Hematopoietic multipotent progenitor cell treated with erythropoietin and hydrocortisone succinate and interleukin-3 and kit ligand, for 6 days (in vitro differentiated cells): ENCODE measurements at places on chromosomes 13 and 19.

- no peak for DNase-seq
These were observed 19.9 kb upstream of the LGALS13 start for GRCh38 chr19:39582442-39582841.

DNA sequence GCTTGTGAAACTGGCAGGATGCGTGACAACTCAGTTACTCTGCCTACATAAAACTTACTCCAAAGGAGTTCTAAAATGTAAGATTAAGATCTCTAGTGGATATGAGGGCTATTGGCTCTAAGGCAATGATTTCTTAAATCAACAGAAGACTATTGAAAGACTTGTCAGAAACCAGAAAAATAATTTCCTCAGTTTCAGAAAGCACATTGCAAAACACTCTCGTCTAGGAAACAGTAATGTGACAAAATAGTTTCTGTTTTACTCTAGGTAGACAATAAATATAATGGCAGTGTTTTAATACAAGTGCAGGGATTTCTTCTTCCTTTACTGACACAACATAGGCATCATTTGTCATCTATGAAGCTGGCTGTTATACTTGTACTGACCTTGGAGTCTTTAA, 230.1 kb downstream of the KCTD12 start:
- no peak for DNase-seq

- DNase-seq = no peak
These were observed 1.1 kb downstream of the WTIP start for GRCh38 chr19:34482380-34483250.

DNA sequence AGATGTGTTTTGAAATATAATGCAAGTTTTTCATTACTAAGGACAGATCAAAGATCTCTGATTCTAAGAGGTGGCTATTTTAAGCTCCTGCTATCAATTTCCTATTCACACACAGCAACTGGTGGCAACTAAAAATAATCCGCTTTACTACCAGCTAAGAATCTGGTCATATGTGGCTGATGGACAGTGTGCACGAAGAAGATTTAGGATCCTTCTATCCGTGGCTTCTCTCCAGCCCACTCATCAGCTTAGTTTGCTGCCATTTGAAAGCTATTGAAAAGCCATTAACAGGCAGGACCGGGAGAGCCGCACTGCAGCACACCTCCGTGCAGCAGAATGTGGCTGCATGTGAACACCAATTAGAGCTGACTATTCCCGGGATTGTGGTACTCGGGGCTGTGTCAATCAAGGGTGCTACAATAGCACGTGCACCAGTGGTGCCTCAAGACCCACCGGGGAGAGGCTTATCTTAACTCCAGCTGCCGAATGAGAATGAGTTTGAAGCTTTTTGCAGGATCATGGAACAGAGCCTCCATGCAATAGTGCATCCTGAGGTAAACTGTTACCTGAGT, at the start of gene MYO16:
MYO16 (plus strand) TSS at position 431 of the 572 bp plus-strand sequence. CDS start 234 bp downstream, outside the sequence.
- DNase-seq = no peak

- no peak for DNase-seq
These were observed 12.5 kb upstream of the KCNN1 start for GRCh38 chr19:17954401-17954800.

DNA sequence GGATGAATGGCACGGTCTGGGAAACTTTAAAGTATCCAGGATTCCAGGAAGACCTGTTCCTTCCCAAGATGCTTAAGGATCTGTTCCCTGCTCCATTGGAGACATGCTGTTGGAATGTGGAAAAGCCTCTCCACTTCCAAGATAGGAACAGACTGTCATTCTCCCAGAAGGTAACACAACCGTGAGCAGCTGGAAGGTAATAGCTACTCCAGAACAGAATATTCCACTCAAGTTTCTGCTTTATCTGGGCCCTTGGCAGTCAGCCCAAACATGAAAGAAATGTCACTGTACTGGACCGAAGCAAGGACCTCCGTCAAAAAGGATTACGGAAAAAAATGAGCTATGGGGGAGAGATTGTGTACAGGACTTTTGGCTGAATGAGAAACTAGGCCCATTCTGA, 420.9 kb upstream of the NBEA start:
- no peak for DNase-seq

DNA sequence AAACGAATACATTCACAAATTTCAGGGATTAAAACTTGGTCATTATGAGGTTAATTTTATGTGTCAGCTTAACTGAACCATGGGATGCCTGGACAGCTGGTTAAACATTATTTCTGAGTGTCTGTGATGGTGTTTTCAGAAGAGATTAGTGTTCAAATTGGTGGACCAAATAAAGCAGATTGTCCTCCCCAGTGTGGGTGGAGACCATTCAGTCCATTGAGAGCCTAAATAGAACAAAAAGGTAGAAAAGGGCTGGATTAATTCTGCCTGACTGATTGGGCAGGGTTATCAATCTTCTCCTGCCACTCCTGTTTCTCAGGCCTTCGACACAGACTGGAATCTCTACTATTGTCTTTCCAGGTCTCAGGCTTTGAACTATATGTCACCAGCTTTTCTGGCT, 203.8 kb upstream of the SLITRK6 start:
- DNase-seq = no peak

GRCh38 chr13:74092711-74093110, 41.5 kb downstream of the KLF12 start:
- no peak for DNase-seq

- no peak for DNase-seq
These were observed 7.0 kb upstream of the SPACA6 start for GRCh38 chr19:51686171-51686570.

DNA sequence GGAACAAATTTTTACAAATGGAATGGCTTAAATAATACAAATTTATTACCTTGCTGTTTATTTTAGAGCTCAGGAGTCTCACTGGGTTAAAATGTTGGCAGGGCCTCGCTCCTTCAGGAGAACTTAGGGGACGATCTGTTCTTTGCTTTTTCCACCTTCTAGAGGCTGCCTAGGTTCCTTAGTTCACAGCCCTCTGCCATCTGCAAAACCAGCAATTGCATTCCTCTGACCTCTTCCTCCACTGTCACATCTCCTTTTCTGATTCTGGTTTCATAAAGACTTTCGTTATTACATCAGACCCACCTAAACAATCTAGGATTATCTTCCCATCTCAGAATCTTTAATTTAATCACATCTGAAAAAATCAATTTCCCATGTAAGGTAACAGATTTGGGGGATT, 249.6 kb upstream of the SPRY2 start:
- DNase-seq = no peak

GRCh38 chr19:12698138-12698537, 1.7 kb upstream of the FBXW9 start:
- DNase-seq = no peak

DNA sequence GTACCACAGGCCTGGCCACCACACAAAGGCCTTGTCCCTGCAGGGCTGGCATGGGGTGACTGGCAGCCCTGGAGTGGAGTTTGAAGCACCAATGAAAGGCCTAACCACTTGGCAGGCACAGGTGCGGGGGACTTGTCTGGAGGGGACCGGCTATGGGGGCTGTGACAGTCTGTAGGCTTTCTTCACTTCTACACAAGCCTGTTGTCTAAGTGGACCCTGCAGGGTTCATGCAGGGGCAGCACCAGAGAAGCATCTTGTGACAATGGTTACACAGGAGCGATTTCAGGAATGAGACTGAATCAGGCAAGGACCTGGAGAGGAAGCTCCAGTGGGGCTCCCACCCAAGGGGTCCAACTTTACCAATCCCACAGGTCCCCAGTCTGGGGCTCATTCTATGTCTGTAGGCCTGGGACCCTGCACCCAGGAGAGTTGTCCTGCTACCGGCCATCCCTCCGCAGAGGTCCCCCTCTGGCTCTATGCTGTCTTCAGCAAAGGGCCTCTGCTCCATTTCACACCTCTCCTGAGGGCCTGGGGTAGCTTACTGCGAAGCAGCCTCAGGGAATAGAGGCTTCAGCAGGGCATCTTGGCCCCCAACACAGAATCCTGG, 2.3 kb upstream of the ZNF837 start:
- no peak for DNase-seq

- no peak for DNase-seq
These were observed 1661.8 kb upstream of the SPRY2 start for GRCh38 chr13:82002710-82003109.

DNA sequence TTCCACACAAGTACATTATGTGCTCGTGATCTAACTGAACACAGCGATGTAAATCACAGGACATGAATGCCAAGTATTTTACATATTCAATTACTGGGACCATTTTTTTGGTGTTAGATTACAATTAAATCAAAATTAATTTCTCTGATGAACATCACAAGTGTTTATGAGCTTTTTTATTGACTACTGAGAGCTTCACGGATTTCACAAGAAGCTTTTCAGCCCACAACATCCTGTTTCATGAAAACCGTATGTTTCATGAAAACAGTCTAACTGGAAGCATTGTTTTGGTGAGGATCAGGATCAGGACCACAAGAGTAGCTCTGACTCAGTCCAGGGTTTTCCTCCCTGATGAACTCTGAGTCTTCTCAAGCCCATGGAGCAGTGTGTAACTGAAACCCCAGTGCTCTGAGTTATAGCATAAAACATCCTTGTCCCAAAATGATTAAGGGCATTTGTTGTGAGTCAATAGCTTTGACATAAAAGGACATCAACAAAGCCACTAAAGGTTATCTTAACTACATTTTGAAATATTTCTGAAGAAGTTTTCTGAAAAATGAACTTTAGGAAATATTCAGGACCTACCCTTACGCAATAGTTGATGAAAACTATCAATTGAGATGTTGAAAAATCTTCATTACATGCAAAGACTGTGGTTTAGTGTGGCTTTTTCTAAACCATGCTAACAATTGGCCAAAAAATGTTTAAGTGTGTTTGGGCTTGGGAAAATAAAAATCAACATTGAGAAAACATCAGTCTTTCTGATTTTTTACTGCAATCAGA, 49.3 kb downstream of the UFM1 start:
- peak; percentile 38 for DNase-seq

DNA sequence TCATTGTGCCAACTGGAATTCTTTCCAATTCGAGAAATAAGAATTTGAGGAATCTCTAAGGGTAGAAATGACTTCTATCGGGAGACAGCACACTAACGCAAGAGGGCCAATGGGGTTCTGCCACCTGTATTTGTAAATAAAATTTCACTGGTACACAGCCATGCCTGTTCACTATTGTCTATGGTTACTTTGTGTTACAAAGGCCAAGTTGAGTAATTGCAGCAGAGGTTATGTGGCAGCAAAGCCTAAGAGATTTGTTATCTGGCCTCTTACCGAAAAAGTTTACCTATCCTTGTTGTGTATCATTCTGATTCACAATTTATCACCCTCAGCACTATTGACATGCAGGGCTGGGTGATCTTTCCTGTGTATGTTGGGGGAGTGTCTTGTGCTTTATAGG, 278.0 kb downstream of the KLF5 start:
- DNase-seq = no peak

- DNase-seq = no peak
These were observed 13.9 kb downstream of the IGLON5 start for GRCh38 chr19:51325161-51325976.

- no peak for DNase-seq
These were observed 205.3 kb downstream of the MZT1 start for GRCh38 chr13:72521940-72522661.

DNA sequence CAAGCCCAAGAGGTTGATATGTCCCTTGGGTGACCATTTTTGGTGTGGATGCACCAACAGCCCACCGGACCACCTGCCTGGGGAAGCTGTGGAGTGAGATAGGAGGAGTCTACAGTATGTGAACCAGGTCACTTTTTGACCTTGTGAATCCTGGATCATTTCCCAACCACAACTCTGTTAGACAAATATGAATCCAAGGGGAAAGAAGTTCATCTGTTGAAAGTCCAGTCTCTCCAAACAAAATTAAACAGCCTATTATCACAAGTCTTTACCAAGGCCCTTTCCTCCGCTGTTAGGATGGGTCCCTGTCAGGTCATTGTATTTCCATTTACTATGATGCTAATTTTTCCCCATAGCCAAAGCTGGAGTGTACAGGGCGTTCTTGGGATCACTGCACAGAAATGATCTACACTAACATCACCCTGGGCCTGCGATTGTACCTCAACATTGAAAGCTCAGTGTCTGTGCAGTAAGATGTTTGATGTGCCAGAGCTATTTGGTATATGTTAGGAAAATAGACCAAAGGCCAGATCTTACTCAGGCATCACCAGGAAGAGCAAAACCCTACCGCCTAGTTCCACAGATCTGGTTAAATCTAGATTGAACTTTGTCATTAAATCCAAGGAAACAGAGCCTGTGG, 117.1 kb downstream of the STARD13 start:
- no peak for DNase-seq

GRCh38 chr19:14449321-14449720, 16.2 kb downstream of the PKN1 start:
- DNase-seq = no peak

DNA sequence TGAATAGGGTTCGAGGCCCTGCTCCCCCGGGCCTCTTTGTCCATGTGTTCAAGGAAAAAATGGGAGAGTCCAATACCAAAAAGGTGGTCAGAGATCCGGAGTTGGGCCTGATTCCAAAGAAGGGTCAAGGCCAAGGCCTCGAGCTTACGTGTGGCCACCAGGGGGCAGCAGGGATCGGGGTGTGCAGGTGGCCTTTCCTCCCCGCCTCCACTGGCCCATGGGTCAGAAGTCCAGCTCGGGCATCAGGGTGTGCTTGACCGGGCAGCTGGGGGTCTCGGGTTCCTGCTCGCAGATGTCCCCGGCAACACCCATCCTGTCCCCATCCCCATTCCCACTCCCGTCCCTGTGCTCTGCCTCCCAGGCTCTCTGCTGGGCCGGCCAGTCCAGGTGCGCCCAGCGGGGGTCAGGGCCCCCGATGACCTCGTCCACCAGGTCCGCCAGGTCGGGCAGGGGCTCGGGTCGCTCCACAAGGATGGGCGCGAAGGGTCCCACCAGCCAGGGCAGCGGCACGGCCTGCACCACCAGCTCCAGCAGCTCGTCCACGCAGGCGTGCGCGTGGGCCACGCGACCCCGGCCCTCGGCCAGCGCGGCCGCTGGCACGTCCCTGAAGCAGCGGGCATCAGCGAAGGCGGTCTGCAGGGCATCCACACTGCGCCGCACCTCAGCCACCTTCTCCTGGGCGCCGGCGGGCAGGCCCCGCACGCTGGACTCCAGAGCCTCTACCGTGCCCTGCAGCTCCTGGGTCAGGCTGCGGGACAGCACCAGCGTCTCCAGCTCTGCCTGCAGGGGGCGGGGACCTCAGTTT, 5.2 kb upstream of the PLIN4 start:
- peak; percentile 61 for DNase-seq

DNA sequence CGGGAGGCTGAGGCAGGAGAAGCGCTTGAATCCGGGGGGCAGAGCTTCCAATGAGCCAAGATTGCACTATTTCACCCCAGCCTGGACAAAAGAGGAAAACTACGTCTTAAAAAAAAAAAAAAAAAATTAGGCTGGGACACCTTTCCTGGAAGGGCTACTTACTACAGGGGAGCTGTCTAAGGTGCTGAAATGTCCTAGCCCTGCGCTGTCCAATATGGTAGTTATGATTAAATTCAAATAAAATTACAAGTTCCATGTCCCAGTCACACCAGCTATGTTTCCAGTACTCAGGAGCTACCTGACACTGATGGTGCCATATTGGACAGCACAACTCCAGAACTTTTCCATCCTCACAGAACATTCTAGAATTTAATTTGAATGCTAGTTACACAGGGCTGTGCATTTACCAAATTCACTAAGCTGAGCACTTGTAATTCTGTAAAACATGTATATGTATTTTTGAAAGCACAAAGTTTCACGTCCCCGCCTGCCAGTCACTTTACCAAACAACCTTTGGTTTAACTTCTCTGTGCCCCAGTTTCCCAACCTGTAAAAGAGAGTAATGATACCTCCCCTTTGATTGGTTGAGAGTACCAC, 9.2 kb upstream of the ZSCAN22 start:
- peak; percentile 87 for DNase-seq

- no peak for DNase-seq
These were observed 2.2 kb downstream of the CRTC1 start for GRCh38 chr19:18685597-18686190.

- no peak for DNase-seq
These were observed 16.3 kb downstream of the MPND start for GRCh38 chr19:4359627-4360000.
